ENCODE measurements at places on chromosomes 3 and 15. TPM values are rescaled to one million over a fixed set of nuclear protein-coding genes. Genes with fewer than 3 reads are reported as not detected.

- no peak for DNase-seq
Measured at GRCh38 chr3:15216501-15216900, 10.5 kb downstream of the CAPN7 start.

GRCh38 chr3:99248130-99248529, 346.6 kb upstream of the DCBLD2 start:
- DNase-seq = peak; percentile 62

The CIB2 gene
- total RNA-seq = 8.6 TPM

The MYO5A gene
- total RNA-seq = 29.5 TPM

- peak; percentile 89 for DNase-seq
Measured at GRCh38 chr3:4986175-4986781, 7.0 kb downstream of the BHLHE40 start.

GRCh38 chr3:171792531-171792930, 17.8 kb downstream of the PLD1 start:
- peak; percentile 51 for DNase-seq

- DNase-seq = no peak
Measured at GRCh38 chr3:14554715-14555114, 14.6 kb upstream of the GRIP2 start.

The NEK11 gene
- 8.4 TPM for total RNA-seq

The CCR9 gene
- total RNA-seq = not detected

- DNase-seq = no peak
Measured at GRCh38 chr3:27713435-27714145, 8.5 kb downstream of the EOMES start.

GRCh38 chr3:112656043-112656442, 15.1 kb upstream of the CCDC80 start:
- peak; percentile 46 for DNase-seq
